ENCODE measurements at places on chromosomes 16 and 17.

- no peak for DNase-seq
Observed at GRCh38 chr17:79042421-79043190, 18.6 kb downstream of the C1QTNF1 start.

- DNase-seq = no peak
Observed at GRCh38 chr16:53504665-53505064, 1.7 kb upstream of the AKTIP start.

GRCh38 chr17:8438441-8438840 is 2.8 kb downstream of the NDEL1 start:
- no peak for DNase-seq

DNA sequence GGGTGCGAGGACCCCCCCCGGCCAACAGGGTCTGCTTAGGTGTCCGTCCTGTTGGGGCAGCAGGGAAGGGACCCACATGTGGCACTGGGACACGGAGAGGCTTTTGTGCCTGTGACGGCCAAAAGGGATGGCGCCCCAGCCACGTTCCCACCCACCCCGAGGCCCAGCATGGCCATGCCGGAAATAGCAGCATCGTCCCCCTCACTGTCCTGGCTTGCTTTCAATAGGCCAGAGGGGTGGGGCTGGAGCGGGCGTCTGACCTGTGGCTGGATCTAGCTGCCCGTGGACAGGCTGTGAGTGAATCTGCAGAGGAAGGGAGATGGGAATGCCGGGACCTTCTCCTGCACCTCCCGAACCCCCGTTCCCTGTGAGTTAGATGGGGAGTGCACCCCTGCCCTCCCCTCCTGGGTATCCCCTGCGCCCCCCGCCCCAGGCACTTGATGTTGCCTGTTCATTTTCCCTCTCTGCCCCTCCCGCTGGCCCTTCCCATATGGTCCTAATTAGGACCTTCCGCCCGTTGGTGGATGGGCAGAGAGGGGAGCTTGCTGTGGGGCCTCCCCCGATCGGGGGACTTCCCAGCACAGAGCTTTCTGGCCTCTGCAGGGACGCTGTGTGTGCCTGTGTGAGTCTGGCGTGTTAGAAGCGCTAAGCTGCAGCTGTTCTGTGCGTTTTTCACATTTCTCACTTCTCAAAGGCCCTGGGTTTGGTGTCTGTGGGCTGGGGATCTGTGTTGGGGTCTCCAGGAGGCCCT is 292.8 kb downstream of the SEC14L1 start:
- DNase-seq = no peak

Data from SW 1271 (cell line).